ENCODE measurements at places on chromosomes 1 and 21.

- DNase-seq = no peak
Observed at GRCh38 chr1:151284013-151284577, 2.0 kb downstream of the ZNF687 start.

DNA sequence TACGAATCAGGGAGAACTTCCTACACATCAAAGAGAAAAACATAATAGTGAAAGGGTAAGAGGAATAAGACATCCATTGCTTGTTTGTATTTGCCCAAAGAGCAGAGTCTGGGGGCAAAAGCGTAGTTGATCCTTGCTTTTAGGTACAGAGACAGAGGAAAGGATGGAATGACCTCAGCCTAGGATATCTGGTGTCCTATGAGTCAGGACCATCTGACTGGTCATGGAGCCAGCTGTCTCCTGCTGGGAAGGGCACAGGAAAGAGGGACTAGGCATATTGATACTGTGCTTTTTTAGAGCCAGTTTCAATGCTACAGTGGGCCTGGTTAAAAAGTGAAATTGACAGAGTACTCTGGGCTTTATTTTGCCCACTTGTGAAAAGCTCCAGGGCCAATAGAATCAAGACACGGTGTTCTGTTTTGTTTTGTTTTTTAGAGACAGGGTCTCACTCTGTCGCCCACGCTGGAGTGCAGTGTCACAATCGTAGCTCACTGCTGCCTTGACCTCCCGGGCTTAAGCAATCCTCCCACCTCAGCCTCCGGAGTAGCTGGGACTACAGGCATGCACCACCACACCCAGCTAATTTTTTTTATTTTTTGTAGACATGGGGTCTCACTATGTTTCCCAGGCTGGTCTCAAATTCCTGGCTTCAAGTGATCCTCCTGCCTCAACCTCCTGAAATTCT lies 3.2 kb downstream of the PLEKHO1 start:
- no peak for DNase-seq

GRCh38 chr1:219906924-219907771 lies 21.2 kb downstream of the SLC30A10 start:
- no peak for DNase-seq

GRCh38 chr1:203628201-203629015 lies 1.8 kb downstream of the ATP2B4 start:
- DNase-seq = no peak

- no peak for DNase-seq
Observed at GRCh38 chr1:36517011-36517771, 34.5 kb upstream of the CSF3R start.

DNA sequence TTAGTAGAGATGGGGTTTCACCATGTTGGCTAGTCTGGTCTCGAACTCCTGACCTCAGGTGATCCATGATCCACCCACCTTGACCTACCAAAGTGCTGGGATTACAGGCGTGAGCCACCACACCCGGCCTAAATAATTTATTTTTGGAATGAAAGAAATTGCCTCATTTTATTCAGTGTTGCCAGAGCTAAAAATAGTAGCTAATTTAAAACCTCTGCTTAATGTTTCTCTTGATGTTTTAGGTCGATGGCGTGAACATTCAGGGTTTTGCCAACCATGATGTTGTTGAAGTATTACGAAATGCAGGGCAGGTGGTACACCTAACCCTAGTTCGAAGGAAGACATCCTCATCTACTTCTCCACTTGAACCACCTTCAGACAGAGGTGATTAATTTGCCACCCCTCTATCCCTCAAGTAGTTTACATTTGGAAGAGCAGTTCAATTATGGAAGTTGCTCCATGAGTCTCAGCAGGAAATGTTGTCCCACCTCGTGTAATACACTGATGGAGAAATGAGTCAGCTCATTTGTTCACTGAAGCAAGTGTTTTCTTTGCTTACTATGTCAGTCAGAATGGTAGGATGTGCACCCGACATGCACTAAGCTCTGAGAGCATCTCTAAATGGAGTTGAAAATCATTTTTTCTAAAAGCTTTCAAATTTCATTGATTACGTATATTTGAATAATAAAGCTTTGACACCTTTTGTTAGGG lies 54.9 kb downstream of the PATJ start:
- DNase-seq = no peak

GRCh38 chr1:24778141-24778540 lies 32.9 kb downstream of the CLIC4 start:
- DNase-seq = no peak

- DNase-seq = no peak
Observed at GRCh38 chr1:66436378-66437135, 97.4 kb upstream of the SGIP1 start.

DNA sequence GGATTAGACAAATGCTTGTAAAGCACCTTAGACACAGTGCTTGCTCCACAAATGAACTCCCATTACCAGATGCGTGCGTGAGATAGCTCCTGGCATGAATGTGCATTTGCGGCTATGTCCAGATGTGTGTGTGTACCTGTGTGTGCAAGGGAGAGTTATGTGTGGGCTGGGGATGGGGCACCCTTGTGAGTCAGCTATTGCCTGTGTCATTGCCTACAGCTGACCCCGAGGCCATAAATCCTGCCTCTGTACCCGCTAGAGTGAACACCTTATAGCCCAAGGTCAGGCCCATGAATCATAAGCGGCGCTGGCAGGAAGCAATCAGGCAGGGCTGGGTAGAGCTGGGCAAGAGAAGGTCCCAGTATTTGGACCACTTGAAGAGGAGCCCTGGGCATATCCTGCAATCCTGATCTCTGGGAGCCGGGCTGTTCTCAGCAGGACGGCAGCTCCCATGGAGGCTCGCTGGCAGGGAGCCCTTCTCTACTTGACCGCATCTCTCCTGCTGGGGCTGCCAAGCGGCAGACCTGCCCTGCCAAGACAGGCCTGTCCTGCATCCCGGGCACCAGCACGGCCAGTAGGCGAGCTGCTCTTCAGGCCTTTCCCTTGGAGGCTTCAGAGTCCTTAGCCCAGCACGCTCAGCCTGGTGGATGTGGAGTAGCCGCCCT lies 86.4 kb downstream of the TMEM53 start:
- no peak for DNase-seq

DNA sequence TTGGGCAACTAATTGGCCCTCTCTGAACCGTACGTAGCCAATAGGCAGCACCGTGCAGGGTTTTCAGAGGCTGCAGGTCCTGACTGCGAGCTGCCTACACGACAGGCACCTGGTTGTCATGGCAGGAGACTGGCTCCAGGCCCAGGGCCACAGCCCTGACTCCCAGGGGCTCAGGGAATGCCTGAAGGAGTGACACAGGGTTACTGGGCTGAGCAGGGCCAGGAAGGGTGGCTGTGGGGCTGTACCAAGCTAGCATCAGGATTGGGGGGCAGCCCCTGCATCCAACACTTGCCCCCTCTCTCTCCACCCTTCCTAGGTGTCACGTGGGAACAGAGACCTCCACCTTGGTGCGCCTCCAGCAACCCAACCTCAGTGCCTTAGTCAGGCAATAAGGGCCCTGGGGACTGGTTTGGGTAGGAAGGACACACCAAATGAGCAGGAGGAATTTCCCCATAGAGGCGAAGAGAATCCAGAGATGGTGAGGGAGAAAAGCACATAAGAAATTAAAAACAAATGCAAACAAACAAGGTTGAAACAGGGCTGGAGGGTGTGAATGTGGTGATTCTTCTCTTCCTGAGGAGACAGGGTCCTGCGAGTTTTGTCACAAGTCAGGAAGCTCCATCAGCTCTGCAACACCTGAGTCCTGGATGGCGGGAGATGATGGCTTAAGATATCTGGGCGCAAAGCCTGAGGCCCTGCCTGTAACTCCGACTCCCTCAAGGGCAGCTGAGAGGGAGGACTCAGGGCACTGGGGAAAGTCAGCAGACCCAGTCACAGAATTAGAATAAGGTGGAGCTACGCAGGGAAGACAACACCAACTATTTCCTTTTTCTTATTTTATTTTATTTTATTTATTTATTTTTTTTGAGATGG lies 19.7 kb upstream of the RNU1-4 start:
- DNase-seq = no peak

GRCh38 chr1:15578921-15579682 lies 5.7 kb downstream of the AGMAT start:
- DNase-seq = no peak

DNA sequence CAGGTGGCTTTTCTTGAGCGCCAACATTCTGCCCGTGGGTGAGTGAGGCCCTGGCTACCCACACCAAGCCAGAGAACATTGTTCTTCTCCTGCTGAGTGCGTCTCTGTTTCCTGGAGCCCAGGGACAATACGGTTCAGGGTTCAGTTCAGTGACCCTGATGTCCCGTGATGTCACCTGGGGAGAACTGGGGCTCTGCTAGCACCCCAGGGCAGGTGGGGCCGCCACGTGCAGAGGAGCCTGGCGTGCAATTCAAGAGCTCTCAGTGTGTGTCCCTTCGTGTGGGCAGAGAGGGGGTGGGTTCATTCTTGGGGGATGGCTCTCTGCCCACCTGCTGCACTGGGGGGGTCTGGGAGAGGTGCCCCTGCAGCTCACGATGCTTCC lies 18.2 kb upstream of the PEX10 start:
- DNase-seq = no peak

- DNase-seq = no peak
Observed at GRCh38 chr1:178098262-178098661, 4.4 kb downstream of the RASAL2 start.

DNA sequence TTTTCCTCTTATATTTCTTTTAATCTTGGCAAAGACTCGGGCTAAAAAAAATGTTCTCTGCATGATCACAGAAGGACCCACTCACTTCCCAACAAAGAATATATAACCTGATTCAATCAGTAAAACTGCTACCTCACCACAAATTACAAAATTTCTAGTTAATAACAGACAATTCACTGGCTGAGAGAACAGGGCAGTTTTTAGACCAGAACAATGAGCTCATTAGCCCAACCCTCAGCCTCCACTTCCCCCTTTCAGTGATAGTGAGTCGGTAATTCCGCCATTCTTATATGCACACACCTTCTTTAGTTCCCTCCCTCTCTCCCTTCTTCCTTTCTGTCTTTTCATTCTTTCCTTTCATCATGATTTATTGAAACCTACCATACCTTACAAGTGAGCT lies 8.9 kb downstream of the SIPA1L2 start:
- DNase-seq = no peak

DNA sequence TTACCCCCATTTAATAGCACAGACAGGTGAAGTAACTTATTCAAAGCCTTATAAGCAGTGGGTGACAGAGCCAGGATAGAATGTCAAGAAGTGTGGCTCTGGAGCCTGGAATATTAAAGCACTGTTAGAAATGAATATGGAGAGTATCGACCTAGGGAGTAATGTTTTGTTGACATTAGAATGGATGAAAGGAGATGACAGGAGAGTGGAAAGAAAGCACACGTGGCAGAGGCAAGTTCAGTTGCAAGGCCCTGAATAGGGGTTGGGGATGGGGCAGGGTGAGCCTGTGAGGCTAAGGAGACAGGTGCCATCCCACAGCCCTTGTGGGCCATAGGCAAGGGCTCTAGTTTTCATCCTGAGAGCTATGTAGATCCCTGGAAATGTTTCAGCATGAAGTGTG lies 125.5 kb upstream of the PLXNA2 start:
- DNase-seq = no peak

- no peak for DNase-seq
Observed at GRCh38 chr1:206882555-206882954, 14.7 kb upstream of the IL24 start.

DNA sequence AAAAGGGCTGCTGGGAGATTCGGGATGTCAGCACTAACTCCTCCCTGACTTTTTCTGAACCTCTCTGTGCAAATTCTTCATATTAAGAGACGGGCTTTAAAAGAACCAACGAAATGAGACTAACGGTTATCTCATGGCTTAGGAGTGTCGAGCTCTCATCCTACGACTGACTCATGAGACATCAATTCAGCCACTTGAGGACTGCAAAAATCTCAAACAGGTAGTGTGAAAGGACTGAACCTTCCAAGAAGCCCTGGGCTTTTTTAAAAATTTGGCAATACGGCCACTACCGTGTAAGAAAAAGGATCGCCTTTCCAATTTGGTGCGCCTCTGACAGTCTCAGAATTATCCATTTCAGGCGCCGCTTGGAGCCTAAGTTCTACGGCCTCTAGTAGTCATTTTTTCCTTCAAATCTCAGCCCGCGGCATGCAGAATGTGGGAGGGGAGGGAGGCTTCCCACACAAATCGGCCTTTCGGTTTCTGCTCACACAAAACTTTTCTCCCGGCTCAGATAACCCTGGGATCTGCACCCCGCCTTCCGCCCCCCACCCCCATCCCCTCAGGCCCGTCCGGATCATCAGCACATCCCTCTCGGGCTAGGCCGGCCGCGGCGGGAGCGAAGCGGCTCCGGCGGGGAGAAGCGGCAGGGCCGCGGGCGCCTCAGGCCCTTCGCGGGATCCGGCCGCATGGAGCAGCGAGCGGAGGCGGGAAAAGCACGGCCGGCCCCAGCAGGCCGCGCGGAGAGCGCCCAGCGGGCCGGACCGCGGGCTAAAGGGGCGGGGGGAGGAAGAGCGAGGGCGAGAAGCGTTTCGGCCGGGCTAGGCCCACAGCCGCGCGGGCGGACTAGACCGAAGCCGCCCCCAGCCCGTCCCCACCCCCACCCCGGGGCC lies 618 bp downstream of the HNRNPR start:
- no peak for DNase-seq

DNA sequence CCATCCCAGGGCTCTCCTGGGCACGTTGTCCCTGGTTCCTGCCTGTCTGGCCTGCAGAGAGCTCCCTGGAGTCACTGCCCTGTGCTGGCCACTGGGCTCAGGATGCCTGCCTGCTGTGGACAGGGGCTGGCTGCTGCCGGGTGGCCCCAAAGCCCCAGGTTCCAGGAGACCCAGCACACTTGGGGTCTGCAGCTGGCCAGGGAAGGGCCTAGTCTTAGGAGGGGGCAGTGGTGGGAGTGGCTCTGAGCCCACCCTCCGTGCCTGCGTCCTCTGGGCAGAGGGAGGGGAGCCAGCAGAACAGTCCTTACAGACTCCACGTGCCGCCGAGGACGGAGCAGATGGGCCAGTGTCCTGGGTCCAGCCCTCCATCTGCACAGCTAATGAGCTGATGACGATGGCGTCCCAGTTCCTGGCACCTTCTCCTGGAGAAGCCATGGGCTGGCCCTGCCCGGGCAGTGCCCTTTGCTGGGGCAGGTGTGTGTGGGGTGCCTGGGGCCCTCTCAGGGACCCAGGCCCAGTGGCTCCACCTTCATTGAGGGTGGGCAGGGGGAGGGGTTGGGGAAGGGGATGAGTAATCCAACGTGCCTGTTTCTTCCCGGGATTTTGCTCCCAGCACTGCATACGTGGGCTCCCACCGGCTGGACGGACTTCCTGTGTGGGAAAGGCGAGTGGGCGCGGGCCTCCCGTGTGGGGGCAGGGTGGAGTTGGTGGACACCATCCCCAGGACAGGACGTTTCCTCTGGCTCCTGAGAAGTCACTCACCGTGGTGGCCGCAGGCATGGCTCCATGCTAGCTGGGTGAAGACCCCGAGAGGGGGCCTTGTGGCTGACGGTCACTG lies 6.8 kb upstream of the PLCH2 start:
- DNase-seq = no peak

DNA sequence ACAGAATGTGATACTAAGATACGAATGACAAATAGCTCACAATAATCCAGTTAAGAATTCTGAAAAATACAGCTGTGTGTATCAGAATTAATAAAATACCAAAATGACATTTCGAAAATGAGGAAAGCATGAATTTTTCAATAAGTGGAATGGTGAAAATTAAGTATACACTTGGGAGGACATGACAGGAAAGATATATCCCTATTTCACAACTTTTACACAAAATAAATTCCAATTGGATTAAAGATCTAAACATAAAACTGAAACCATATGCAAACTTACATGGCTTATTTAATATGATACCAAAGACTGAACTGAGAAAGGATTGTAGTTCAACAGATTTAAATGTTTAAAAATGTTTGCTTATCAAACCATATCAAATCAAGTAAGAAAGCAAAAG lies 510.4 kb upstream of the ADAMTS5 start:
- no peak for DNase-seq

Measured in NCI-H187 treated with DMSO at 0.1 percent for 48 hours (cell line).